CD4-positive, alpha-beta T cell treated with Interleukin-21 for 1 hour (primary cell): ENCODE measurements at places on chromosomes 16 and 17.

GRCh38 chr16:85944572-85945423, 45.8 kb downstream of the IRF8 start:
- DNase-seq = no peak

GRCh38 chr17:14730821-14731220, 429.9 kb downstream of the HS3ST3B1 start:
- DNase-seq = no peak

DNA sequence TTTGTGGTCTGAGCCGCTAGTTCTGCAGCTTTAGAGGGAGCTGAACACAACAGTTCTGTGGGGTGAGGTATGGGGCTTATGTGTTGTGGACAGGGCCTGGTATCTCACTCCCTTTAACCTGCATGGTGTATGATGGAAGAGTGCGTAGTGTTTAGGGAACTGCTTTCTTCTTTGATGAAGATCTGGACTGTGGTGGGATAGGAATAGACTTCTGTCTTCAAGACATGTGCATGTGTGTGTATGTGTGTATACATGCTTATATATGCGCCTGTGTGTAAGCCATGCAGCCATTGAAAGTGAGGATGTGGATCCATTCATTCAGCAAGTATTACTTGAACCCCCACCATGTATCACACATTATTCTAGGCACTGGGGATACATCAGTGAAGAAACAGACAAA, 114.8 kb upstream of the TMEM97 start:
- DNase-seq = no peak

DNA sequence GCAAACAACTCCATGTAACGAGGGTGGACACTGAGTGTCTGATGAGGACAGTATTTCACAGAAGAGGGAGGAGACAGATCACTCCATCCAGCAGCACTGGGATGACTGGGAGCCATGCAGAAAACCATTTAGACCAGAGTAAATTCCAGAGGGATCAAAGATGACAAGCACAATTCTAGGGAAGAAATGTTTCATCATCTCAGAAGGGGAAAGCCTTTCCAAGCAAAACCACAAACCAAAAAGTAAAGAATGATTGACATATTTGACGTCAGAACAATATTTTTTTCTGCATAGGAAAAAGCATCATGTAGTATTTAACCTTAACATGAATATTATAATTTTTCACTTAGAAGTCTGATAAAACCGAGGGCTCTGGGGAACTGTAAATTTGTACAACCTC, 4.8 kb downstream of the DNASE1 start:
- no peak for DNase-seq

DNA sequence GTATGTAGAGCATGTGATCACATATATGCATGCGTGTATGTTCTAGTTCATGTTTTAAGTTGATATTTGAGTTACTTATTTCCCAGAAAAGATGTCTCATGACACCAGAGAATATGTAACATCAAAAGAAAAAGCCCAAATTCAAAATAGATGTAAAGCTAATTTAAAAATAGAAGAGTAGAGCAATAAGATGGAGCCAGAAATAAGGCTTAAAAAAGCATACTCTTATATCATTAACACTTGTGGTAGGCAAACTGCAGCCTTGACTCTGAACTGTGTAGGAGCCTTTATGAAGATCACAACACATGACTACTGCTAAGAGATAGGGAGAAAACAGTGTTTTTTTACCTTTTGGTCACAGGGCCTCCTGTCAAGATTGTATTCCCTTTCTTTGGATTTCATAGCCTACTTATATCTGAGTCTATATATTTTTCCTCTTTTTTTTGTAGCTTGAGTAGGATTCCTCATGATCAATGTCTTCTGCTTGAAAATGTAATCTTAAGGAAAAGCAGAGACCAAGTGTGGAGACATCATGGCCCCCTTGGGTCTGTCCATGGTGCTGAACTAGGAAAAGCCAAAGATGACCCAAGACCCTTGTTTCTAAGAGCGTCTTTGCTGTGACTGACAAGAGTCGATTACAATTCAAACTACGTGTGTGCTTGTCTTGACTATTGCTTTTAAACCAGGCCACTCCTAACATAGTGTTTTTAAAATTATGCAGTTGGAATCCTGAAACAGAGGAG, 390.4 kb downstream of the SHISA9 start:
- DNase-seq = no peak

- no peak for DNase-seq
Observed at GRCh38 chr16:30127993-30128392, 5.0 kb upstream of the MAPK3 start.

DNA sequence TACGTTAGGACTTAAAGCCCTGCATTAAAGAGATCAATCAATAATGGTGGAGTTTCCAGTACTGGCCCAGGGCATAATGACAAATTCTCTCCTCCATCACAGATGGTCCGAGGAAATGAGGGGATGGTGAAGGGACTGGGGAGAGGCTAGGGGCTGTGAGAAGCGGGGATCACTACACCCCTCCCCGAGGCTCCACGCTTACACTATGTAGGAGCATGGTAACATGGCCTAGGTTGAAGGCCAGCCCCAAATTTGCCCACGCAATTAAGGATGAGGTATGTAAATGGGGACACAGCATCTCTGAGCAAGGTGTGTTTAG, 8.0 kb upstream of the AKTIP start:
- no peak for DNase-seq

GRCh38 chr17:47847341-47848197, 3.4 kb downstream of the SP6 start:
- peak; percentile 30 for DNase-seq

GRCh38 chr16:7755347-7755882, 422.8 kb downstream of the RBFOX1 start:
- DNase-seq = no peak

DNA sequence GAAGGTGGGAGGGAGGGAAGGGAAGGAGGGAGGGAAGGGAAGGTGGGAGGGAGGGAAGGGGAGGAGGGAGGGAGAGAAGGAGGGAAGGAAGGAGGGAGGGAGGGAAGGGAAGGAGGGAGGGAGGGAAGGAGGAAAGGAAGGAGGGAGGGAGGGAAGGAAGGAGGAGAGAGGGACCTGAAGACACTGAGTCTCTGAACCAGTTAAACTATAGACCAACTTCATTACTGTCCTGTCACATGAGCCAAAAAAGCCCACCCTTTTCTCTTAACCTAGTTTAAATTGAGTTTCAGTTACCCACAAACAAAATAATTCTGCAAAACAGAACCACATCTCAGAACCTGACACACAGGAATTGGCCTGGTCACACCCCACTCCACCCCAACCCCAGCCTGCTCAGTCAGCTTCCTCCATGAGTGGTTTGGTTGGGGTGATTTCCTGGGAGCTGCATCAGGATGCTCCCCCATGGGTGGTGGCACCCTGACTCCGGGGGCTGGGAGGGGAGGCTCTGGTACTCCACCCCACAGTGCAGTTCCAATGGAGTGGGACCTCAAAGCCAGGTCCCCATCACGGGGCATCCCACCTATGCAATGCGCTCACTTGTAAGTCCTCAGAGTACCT, 4.7 kb upstream of the PRR29 start:
- peak; percentile 59 for DNase-seq

DNA sequence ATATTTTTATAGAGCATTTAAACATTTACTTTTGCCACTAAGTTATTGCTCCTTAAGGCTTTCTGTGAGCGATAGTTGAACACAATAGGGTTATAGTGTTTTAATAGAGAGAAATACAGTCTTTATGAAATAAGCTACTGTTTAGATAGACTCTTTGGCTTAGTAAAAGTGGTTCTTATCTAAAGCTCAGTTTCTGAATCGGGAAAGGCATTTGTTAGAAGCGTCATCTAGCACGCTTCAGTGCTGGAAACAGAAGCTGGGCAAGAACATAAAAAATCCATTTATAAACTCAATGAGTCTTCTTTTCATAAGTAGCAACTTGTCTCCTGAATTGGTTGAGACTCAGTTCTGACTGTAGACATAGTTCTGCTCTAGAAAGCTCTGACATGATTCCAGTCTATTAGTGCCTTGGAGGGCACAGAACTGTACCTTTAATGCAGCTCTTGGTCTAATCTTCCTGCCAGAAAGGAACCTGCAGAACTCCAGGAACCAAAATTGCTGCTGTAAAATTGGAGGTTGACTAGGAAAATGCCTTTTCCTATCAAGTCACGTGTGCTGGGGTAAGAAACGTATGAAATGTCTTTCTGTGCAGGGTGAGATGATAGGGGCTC, 55.4 kb upstream of the DNAJA2 start:
- no peak for DNase-seq

DNA sequence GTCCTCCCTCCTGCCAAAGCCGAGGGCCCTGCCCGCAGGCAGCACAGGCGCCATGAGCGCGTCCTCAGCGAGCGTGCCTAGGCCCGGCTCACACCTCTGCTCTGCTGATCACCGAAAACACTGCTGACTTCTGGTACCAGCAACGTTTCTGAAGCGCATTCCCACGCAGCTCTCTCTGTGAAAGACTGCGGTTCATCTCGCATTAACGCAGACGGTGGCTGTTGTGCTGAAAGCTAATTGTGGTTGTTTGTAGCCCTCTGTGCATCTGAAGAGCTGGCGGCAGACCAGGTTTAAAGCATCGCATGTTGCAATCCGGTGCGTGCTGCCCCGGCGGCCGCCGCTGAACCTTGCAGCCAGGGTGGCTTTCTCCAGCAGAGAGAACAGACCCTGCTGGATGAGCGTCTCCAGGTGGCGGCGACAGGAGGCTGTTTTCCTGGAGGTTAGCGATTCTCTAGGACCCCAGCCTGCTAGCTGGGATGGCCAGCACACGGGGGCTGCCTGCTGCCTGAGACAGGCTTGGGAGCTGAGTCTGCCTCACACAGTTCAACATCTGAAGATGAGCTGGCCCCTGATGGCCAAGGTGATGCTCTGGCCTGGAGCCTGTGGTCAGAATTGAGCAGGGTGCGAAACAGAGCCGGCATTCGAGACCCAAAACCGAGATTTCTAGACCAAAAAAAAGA, 49.8 kb upstream of the CHMP6 start:
- no peak for DNase-seq

DNA sequence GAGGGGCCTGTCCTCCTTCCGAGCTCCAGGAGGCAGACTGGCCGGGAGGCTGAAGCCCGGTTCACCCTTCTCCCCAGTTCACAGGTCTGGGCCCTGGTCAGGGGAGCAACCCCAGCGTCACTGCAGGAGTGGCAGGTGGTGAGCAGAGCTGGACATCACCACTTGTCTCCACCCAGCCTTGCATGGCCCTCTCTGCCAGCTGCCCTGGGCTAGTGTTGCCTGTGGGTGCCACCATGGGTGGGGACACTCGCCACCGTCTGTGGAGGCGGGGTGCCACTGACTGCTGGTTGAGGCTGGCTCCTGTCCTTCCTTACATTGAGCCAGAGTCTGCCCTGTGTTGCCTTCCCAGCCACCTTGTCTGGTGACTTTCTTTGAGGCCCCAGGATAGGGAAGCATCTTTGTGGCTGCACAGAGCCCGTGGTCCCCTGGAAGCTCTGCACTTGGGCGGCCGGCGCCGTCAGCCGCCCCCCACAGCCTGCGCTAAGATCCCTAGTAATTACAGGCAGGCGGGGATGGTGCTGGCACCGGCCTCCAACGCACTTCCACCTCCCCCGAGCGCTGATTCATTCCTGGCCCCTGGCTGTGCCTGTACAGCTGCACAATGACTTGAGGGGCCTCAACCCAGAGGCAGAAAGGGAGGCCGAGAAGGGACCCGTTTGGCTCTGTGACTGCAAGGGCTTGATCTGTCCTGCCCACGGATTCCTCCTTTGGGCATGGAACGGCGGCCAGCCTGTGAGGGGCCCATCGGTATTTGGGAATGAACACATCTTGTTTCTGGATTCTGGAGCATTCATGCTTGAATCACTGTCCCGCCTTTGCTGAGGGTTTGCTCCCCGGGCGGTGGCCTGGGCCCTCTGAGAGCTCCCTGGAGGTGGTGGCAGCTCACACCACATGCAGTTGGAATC, 5.2 kb downstream of the BAIAP2 start:
- DNase-seq = no peak

GRCh38 chr17:41096055-41096454, 1.9 kb downstream of the KRTAP4-8 start:
- no peak for DNase-seq

DNA sequence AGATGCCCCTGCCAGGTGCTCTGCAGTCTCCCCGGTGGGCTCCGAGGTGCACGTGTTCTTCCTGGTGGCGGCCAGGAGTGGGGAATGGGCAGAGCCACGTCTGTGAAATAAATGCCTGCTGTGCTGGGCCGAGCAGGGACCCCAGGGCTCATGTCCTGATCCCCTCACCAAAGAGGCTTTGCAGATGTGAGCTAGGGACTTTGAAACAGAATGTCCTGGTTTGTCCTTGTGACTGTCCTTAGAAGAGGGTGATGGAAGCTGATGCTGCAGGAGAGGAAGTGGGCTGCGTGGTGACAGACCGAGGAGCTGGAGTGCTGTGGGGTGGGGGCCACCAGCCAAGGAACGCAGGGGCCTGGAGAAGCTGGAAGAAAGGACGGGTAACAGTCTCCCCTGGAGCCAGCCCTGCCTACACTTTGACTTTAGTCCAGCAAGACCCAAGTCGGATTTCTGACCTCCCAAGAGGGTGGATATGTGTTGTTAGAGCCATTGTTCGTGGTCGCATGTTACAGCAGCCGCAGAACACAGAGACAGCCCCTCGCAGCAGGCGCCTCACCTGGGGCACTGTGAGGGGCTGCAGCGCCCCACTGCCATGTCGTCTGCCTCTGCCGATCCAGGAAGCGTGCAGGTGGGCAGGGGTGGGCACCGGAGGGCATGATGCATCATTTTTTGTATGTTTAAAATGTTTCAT, 217.9 kb upstream of the CIBAR2 start:
- DNase-seq = no peak

DNA sequence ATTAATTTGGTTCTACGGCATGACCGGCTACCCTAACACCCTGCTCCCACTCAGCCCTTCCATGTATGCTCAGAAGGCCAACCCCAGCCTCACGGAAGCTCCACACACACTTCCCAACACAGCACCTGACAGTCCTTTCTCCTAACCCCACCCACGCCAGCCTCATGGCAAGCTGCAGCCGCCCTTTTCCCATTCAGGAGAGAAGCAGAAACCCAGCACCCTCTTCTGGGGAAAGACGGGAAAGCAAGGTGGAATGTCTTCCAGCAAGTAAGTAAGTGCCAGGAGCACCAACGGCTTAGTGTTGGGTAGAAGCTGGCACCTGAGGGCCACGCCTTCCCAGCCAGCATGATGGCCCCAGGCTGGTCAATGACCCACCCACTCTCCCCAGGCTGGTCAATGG, 32.1 kb downstream of the ABR start:
- no peak for DNase-seq

GRCh38 chr16:9016824-9017223, 53.1 kb upstream of the USP7 start:
- no peak for DNase-seq

GRCh38 chr17:73465130-73465952, 153.5 kb upstream of the CDC42EP4 start:
- no peak for DNase-seq
